ENCODE measurements at places on chromosomes 5 and 9. TPM values are rescaled to one million over a fixed set of nuclear protein-coding genes. Genes with fewer than 3 reads are reported as not detected.

DNA sequence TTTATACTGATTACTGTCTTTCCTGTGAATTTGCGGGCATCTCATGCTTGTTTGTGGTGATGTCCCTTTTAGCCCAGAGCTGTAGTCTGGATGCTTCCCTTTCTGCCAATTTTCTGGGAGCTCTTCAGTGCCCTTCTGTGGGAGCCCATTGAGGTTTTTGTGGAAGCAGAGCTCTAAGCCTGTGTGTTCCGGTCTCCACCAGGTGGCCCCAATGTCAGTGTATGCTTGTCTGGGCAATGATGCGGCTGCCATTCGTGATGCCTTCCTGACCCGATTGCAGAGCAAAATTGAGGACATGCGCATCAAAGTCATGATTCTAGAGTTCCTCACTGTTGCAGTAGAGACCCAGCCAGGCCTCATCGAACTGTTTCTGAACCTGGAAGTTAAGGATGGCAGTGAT lies 35.1 kb downstream of the SH3GLB2 start:
- no peak for DNase-seq

DNA sequence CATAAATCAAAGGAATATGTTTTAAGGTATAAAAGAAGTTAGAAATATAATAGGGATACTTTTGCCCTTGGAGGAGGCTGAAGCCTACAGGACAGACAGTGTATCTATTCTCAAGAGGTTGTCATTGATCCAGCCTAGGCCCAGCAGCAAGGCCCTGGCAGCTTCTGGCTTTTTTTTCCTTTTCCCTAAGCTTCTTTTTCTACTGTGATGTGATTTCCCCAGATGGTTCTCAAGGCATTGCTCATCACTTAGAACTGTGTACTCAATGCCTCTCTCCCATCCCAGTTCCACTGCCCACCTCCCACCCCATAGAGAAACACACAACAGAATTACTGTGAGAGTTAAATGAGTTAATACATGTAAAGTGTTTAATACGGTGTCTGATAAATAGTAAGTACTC lies 88.6 kb downstream of the SLC44A1 start:
- no peak for DNase-seq

- DNase-seq = peak; percentile 19
Observed at GRCh38 chr9:95070549-95071021, 246.9 kb downstream of the FANCC start.

DNA sequence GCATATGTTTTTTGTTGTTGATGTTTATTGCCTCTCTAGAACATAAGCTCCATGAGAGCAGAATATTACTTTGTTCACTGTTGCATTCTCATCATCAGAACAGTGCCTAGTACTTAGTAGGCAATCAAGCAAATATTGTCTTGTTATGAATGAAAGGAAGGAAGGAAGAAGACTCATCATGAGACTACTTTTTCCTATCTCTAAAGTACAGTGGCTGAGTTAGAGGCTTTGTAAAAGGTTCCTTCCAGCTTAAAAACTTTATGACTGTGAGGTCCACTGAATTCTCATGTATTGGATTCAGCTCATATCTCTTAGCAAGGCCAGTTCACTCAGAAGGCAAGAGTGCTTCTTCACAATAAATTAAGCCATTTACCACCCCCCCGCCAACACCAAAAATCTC lies 171.8 kb upstream of the NR3C1 start:
- no peak for DNase-seq

DNA sequence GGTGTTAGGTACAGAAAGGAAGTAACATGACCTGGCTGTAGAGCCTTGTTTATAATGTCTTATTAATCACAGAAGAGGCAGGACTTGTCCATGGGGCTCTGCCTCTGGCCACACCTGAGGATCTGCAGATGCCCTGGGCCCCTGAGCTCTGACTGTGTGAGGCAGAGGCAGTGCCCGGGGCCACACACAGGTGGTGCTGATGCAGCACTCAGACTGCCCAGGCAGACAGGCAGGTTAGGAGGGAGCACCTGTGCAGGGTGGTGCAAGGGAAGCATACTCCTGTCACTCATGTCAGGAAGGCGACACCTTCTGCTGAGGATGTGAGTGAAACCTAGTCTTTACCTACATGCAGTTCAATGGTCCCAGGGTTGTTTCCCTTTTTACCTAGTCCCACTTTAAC lies 88.7 kb downstream of the CFAP90 start:
- no peak for DNase-seq

GRCh38 chr9:92725266-92725545 lies 39.4 kb downstream of the BICD2 start:
- DNase-seq = no peak

DNA sequence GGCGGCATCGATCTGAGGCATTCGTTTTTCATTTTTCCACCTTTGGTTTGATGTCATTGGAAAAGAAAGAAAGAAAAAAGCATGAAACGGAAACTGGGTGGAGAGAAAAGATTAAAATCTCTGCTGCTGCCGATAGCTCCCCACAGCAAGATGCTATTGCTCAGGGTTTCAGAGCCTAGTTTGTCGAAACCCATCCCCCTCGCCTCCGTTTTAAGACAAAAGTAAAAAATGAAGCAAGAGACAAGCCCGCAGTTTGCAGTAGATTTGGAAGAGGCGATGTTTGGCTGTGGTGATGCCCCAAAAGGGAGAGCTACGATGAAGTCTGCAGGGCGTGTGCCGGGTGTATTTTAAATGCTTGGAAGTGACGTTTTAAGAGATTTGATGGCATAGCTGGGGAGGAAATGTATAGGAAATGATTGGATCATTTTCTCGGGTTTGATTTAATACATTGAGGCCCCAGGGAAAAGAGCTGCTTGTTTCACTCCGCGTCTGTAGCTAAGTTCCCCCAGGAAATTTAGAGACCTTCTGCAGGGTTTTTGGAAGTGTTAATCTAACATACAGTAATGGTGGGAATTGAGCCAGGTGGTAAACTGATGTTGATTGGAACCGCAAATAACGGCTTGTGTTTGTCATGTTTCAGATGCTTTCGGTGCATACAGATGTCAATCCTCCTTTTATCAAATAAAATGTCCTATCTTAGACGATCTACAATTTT lies 909 bp downstream of the NDFIP1 start:
- no peak for DNase-seq

DNA sequence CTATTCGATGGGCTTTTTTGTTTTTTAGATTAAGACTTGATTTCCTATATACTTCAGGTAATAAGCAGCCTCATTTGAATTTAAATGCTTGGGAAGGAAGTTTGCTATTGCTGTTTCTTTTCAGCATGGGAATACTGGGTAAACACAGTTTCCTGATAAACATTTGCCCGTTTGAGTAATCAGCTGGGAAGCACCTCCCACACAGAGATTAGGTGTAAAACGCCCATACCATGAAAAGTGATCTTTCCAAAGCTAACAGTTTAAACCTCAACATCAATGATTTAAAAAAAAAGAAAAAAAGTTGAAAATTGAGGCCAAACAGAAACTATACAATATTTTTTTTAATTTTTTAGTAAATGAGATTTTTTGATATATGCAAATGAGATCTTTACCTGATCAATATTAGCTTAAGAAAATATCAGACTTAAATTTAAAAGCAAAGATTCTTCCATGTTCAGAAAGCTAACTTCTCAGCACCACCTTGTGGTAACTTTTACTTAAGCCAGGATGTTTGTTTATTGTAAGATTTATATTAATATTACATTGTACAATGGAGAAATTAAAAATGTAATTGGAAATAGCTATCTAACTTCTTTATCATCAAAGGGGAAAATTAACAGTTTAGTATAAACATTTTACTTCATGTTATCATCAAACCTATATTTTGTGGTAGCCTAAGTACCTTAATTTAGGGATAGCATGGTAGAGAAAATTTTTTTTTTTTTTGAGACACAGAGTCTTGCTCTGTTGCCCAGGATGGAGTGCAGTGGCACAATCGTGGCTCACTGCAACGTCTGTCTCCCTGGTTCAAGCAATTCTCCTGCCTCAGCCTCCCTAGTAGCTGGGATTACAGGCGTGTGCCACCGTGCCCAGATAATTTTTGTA lies 39.8 kb downstream of the F2RL2 start:
- no peak for DNase-seq

DNA sequence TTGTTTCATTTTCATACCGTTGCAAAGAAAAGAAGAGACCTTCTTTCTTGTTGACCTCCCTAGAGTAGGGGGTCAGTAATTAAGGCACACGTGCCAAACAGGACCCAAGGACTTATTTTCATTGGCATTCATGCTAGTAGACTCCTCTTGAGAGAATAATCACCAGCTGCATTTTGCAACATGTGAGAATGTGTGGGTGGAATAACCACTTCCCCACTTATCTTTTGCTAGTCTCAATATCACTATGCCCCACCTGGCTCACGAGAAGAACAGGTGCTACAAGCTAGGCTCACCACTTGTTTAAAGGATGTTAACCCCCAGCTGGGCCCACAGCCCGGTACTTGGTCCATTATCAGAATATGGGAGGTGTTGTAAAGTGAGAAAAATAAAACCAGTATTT lies 460.7 kb upstream of the MEF2C start:
- no peak for DNase-seq

DNA sequence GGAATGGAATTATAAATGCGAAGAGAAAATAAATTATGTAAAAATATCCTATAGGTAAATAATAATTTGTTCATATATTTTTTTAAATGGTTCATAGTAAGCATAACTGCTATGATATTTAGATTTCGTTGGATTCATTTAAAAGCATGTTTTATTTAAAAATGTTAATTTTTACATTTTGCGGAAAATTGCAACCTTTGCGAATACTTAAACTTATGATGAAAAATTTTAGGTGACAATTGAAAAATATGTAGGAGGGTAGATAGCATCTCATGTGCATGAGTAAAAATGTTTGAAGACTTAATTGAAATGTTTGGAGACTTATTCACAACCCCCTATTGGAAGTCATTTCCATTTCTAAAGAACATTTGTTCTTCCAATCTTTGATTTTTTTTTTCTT lies 4.1 kb upstream of the FEM1C start:
- DNase-seq = no peak

- no peak for DNase-seq
Observed at GRCh38 chr9:98597236-98597771, 111.4 kb downstream of the GABBR2 start.

DNA sequence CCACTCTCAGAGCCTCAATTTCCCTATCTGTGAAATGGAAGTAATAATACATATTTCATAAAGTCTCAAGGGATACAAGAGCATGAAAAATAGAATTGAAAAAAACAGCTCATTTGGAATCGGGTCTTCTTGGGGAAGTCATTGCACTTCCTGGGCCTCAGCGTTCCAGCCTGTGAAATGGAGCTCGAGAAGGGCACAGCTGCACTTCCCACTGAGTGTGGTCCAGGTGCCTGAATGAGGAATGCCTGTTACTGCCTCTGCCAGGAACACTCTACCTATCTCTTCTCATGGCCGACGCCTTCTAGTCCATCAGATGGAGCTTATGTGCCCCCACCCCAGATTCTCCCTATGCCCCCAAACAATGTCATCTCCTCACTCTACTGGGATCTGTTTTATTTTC lies 924 bp upstream of the NEURL1B start:
- no peak for DNase-seq

- no peak for DNase-seq
Observed at GRCh38 chr5:129441096-129441495, 19.0 kb upstream of the ADAMTS19 start.

- DNase-seq = no peak
Observed at GRCh38 chr5:51278539-51278938, 104.7 kb upstream of the ISL1 start.

DNA sequence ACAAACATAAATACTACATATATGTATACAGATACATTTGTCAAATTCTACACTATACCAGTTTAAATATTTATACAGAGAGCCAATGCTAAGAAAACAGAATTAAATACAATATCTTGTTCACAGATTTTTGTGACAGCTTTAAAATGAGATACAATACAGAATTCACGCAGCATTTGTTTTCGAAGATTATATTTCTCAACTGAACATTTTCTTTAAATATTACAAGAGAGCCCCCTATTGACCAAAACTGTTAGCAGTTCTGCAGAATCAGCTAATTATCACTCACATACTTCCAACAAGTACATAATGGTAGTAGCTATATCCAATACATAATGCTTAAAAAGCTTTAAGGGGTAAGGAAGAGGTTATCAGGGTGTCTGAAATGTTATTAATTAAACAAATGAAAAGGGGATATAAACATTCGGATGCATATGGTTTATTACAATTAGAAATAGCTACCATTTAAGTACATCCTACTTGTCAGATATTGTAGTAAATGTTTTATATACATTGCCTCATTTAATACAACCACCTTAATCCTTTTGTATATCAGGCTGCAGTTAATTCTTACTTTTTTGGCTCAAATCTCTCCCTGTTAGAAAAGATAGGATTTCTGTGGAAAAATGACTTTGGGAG lies 31.7 kb downstream of the ZDHHC21 start:
- peak; percentile 36 for DNase-seq

DNA sequence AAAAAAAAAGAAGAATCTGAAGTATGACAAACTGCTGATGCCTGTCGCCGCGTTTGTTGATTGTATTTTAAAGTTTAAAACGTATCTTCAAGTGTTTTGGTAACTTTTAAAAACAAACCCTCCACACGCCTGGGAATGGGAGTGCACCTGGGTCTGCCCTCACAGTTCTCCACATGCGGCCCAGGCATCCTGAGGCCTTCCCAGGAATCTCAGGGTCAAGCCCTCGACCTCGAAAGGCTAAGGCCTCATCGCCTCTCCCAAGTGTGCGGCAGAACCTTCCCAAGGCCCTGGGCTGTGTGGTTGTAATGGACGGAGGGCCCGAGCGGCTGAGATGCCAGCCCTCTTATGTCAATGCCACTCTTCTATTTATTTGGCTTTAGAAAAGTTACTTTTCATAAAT lies 94.4 kb downstream of the CAMSAP1 start:
- DNase-seq = no peak

DNA sequence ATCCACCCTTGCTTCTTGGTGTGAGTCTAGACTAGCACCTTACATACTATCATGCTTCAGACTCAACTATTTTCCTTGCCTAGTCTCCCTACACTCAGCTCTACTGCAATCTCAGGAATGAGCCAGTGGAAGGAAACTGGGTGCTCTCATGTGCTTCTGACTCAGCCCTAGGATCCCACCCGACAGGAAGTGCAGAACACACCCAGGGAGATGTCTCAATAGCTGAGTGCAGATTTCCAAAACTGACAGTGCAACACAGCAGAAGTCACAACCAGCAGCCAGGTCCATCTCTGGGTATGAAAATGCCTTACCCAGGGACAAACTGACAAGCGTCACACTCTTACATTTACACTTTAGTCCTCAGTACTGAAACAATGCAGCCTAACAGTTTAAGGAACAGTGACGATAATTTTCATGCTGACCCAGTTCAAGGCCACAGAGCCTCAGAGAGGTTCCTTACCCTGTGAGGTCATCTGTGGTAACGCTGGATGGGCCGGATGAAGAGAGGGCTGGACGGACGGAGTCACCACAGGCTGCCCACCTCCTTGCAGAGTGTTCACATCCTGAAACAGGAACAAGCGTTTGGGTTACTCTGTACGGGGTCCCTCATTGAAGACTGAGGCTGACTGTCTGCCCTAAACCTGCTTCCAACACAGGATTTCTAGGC lies 33.0 kb downstream of the FKBP15 start:
- no peak for DNase-seq

The S100Z gene
- 1.2 TPM for total RNA-seq

The DRD1 gene
- 0.25 TPM for total RNA-seq

The SPINK6 gene
- total RNA-seq = not detected

The CNTRL gene
- total RNA-seq = 17.7 TPM

The PHF24 gene
- 0.98 TPM for total RNA-seq

The HAVCR2 gene
- 14.6 TPM for total RNA-seq

The TEX48 gene
- total RNA-seq = not detected
